Effector memory CD4-positive, alpha-beta T cell (primary cell): ENCODE measurements at places on chromosomes 12 and 14.

DNA sequence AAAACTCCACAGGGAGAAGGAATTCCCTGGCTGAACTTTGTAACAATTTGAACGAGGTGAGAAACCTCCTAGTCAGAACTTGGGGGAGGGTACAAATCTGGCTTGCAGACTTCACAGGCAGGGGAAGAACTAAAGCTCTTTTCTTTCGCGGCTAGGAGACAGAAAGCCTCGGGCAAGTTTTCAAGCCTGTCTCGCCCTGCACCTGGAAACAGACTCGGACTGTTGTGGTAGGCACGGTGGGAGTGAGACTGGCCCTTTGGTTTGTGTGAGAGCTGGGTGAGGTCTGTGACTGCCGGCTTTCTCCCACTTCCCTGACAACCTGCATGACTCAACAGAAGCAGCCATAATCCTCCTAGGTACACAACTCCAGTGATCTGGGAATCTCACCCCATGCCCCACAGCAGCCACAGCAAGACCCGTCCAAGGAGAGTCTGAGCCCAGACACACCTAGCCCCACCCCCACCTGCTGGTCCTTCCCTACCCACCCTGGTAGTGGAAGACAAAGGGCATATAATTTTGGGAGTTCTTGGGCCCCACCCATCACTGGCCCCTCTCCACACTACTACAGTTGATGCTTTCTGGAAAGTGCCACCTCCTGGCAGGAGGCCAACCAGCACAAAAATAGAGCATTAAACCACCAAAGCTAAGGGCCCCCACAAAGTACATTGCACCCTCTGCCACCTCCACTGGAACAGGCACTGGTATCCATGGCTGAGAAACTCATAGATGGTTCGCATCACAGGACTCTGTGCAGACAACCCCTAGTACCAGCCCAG, 102.7 kb upstream of the ST8SIA1 start:
- DNase-seq = no peak
- H3K36me3 ChIP-seq = no peaks in the 10 kb centered on the region

DNA sequence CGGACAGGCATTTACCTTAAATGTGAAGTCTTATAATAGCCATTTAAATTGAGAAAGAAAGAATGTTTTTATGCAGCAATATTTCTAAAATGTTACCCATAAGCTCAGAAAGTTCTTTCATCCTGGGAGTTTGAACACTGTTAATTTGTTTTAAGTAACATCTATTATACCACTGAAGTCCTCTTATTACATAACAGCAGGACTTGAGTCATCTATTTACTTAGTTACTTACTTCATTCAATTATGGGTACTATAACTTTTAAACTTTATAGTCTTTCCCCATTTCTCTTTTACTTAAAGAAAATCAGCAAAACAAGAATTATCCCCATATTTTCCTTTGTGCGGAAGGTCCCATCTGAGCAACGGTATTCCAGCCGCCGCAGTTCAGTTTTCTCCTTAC, 473.1 kb downstream of the ETNK1 start:
- no peaks in the 10 kb centered on the region for H3K4me1 ChIP-seq
- no peaks in the 10 kb centered on the region for H3K36me3 ChIP-seq
- H3K27me3 ChIP-seq = no peaks in the 10 kb centered on the region
- DNase-seq = no peak
- no peak overlapping the region for H3K4me3 ChIP-seq

DNA sequence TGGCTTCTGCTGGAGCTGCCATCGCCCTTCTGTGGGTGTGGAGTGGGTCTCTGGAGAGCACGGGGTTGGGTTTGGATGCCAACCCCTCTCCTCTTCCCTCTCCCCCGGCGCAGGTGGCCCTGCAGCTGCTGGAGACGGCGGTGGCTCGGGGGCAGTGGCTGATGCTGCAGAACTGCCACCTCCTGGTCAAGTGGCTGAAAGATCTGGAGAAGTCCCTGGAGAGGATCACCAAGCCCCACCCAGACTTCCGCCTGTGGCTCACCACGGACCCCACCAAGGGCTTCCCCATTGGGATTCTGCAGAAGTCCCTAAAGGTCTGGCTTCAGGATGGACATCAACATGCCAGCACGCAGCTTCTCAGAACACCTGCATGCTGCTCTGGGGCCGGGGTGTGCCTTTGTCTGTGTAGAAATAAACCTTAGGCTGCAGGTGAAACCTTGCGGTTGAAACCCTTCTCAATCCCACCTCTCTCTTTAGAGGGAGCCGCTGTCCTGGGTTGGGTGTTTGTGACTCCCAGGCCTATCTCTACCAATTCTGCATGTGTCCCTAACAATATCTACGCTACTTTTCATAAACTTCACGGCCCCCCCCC, 44.3 kb downstream of the CCDC92 start:
- no peak overlapping the region for H3K4me3 ChIP-seq
- no peaks in the 10 kb centered on the region for H3K36me3 ChIP-seq
- H3K27ac ChIP-seq = no peak overlapping the region
- peaks cover 8% of the 10 kb centered on the region for H3K4me1 ChIP-seq
- no peaks in the 10 kb centered on the region for H3K27me3 ChIP-seq

- H3K4me3 ChIP-seq = no peak overlapping the region
- H3K4me1 ChIP-seq = no peaks in the 10 kb centered on the region
- H3K27ac ChIP-seq = no peak overlapping the region
- no peaks in the 10 kb centered on the region for H3K27me3 ChIP-seq
- no peak for DNase-seq
Observed at GRCh38 chr12:132196038-132196872, 52.0 kb downstream of the NOC4L start.

DNA sequence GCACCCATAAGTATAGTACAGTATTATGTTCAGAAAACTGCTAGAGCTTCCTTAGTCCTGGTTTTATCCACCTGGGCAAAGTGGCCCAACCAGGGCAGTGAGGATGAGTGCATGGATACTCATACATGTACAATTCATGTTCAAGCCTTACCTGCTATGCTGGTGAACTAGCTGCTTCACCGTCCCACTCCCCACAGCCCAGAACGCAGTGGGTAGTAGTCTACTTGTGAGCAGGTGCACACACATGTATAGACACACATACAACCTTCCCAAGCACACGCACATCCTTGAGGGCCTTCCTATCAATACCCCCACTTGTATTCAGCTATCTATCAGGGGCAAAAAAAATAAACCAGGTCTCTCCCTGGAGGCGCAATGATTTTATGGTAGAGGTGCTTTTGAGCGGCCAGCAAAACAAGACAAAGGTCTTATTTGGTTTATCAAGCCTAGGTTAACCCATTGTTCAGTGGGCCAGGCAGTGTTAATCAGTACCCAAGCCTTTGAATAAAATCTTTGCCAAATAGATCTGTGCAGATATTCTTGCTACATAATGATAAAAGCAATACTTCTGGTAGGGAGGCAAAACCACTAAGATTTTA, 69.8 kb downstream of the ZFP36L1 start:
- H3K4me1 ChIP-seq = no peaks in the 10 kb centered on the region
- DNase-seq = no peak
- H3K4me3 ChIP-seq = no peak overlapping the region
- no peaks in the 10 kb centered on the region for H3K36me3 ChIP-seq
- no peaks in the 10 kb centered on the region for H3K27me3 ChIP-seq

GRCh38 chr14:39368261-39368959, 63.8 kb downstream of the FBXO33 start:
- no peaks in the 10 kb centered on the region for H3K4me1 ChIP-seq
- H3K27ac ChIP-seq = no peak overlapping the region
- H3K27me3 ChIP-seq = no peaks in the 10 kb centered on the region
- no peak for DNase-seq

GRCh38 chr14:69715725-69716477, 51.0 kb upstream of the SRSF5 start:
- H3K36me3 ChIP-seq = peaks cover 22% of the 10 kb centered on the region
- no peak overlapping the region for H3K4me3 ChIP-seq
- no peaks in the 10 kb centered on the region for H3K27me3 ChIP-seq
- DNase-seq = no peak

- no peak for DNase-seq
- H3K36me3 ChIP-seq = no peaks in the 10 kb centered on the region
- no peaks in the 10 kb centered on the region for H3K4me1 ChIP-seq
- no peak within 1 kb of the TSS for H3K27ac ChIP-seq
- H3K4me3 ChIP-seq = no peak within 1 kb of the TSS
Observed at GRCh38 chr12:80443974-80444666, at the start of gene PTPRQ. PTPRQ (plus strand) TSS chr12:80444235; CDS start chr12:80444346, 111 bp downstream.

DNA sequence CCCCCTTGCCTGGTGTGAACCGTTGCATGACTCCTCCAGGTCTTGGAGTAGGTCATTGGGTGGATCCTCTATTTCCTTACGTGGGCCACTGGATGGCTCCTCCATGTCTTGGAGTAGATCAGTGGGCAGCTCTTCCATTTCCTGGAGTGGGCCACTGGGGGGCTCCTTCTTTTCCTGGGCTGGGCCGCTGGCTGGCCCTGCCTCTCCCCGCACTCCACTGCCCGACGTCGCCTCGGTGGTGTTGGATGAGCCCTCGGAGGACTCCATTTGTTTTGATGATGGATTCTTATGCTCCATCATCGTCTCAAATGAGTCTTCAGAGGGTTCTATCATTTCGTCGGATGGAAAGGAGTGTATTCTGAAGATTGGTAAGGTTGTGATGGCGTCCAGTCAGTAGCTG, 19.1 kb downstream of the RTL1 start:
- no peak overlapping the region for H3K27ac ChIP-seq
- H3K4me1 ChIP-seq = no peaks in the 10 kb centered on the region
- H3K36me3 ChIP-seq = no peaks in the 10 kb centered on the region
- DNase-seq = no peak
- no peak overlapping the region for H3K4me3 ChIP-seq
- H3K27me3 ChIP-seq = no peaks in the 10 kb centered on the region

DNA sequence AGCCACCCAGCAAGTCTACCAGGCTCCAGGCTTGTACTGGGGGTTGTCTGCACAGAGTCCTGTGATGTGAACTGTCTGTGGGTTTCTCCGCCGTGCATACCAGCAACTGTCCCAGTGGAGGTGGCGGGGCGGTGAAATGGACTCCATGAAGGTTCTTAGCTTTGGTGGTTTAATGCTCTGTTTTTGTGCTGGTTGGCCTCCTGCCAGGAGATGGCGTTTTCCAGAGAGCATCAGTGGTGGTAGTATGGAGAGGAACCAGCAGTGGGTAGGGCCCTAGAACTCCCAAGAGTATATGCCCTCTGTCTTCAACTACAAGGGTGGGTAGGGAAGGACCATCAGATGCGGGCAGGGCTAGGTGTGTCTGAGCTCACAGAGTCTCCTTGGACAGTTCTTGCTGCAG, 303.8 kb downstream of the TMEM121 start:
- H3K4me3 ChIP-seq = no peak overlapping the region
- no peaks in the 10 kb centered on the region for H3K36me3 ChIP-seq
- no peaks in the 10 kb centered on the region for H3K4me1 ChIP-seq

GRCh38 chr12:130870442-130871285, 1.2 kb upstream of the RAN start:
- peaks cover 40% of the 10 kb centered on the region for H3K4me1 ChIP-seq
- no peak overlapping the region for H3K4me3 ChIP-seq
- H3K27ac ChIP-seq = peak overlapping the region; percentile 72
- H3K36me3 ChIP-seq = peaks cover 18% of the 10 kb centered on the region

DNA sequence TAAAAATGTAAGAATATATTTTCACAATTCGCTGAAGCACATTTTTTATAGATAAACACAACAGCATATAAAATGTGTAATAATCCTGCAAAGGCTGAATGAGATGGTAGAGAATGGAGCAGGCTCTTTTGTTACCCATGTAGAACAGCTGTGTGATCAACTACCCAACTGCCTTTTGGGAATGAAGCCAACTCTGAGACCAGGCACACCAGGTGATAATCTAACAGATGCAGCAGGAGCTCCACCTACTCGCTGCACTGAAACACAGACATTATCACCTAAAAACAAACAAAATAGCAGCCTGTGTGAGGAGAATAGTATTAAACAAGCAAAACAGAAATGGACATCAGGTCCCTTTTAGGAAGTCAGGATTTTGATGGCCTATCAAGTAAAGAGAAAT, 183.3 kb downstream of the CCDC59 start:
- no peak overlapping the region for H3K4me3 ChIP-seq
- H3K4me1 ChIP-seq = no peaks in the 10 kb centered on the region
- no peak for DNase-seq
- H3K36me3 ChIP-seq = no peaks in the 10 kb centered on the region

DNA sequence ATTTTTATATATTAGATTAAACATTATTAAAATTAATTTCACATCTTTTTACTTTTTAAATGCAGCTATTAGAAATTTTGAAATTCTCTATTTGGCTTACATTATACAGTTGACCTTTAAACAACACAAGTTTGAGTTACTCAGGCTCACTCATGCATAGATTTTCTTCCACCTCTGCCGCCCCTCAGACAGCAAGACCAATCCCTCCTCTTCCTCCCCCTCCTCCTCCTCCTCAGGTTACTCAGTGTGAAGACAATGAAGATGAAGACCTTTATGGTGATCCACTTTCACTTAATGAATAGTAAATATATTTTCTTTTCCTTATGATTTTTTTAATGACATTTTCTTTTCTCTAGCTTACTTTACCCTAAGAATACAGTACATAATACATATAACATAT, 136.2 kb downstream of the LLPH start:
- DNase-seq = no peak
- no peaks in the 10 kb centered on the region for H3K27me3 ChIP-seq
- H3K27ac ChIP-seq = no peak overlapping the region
- H3K4me3 ChIP-seq = no peak overlapping the region
- no peaks in the 10 kb centered on the region for H3K4me1 ChIP-seq
- no peaks in the 10 kb centered on the region for H3K36me3 ChIP-seq

- no peak for DNase-seq
- H3K36me3 ChIP-seq = no peaks in the 10 kb centered on the region
- H3K4me1 ChIP-seq = no peaks in the 10 kb centered on the region
- no peak overlapping the region for H3K4me3 ChIP-seq
- no peaks in the 10 kb centered on the region for H3K27me3 ChIP-seq
Observed at GRCh38 chr12:26247873-26248272, 52.5 kb downstream of the SSPN start.

DNA sequence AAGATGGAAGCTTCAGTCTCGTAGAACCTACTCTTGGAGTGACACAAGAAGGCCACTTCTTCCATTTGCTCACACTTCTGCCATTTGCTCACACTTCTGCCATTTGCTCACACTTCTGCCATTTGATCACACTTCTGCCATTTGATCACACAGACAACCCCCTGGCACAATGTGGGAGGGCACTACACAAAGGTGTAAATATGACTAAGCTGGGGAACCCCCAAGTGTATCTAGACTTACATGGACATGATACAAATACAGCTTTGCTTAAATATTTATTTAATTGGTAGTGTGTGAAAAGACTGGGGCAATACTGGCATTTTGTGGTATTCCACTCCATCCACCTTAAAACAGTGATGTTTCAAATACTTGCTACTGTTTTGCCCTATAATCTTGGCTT, 296.2 kb upstream of the PPFIA2 start:
- H3K27me3 ChIP-seq = no peaks in the 10 kb centered on the region
- no peaks in the 10 kb centered on the region for H3K36me3 ChIP-seq
- no peak overlapping the region for H3K4me3 ChIP-seq
- H3K27ac ChIP-seq = no peak overlapping the region
- no peak for DNase-seq

DNA sequence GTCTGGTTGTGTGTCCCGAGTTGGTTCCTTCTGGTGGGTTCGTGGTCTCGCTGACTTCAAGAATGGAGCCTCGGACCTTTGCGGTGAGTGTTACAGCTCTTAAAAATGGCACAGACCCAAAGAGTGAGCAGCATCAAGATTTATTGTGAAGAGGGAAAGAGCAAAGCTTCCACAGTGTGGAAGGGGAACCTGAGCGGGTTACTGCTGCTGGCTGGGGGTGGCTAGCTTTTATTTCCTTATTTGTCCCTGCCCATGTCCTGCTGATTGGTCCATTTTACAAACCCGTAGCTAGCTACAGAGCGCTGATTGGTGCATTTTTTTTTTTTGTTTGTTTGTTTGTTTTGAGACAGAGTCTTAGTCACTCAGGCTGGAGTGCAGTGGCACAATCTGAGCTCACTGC, 29.3 kb downstream of the FGF6 start:
- H3K4me1 ChIP-seq = no peaks in the 10 kb centered on the region
- H3K36me3 ChIP-seq = no peaks in the 10 kb centered on the region
- H3K4me3 ChIP-seq = no peak overlapping the region
- no peak overlapping the region for H3K27ac ChIP-seq
- no peaks in the 10 kb centered on the region for H3K27me3 ChIP-seq
